ENCODE measurements at places on chromosomes 4 and X. TPM values are rescaled to one million over a fixed set of nuclear protein-coding genes. Genes with fewer than 3 reads are reported as not detected.

Gene HS3ST1
- 1.7 TPM for total RNA-seq

- H3K27ac ChIP-seq = no peak overlapping the region
- H3K27me3 ChIP-seq = no peaks in the 10 kb centered on the region
- no peaks in the 10 kb centered on the region for H3K36me3 ChIP-seq
- no peak overlapping the region for H3K4me3 ChIP-seq
- H3K4me1 ChIP-seq = peaks cover 8% of the 10 kb centered on the region
- no peak for DNase-seq
Observed at GRCh38 chr4:73897380-73898136, 28.4 kb downstream of the CXCL1 start.

DNA sequence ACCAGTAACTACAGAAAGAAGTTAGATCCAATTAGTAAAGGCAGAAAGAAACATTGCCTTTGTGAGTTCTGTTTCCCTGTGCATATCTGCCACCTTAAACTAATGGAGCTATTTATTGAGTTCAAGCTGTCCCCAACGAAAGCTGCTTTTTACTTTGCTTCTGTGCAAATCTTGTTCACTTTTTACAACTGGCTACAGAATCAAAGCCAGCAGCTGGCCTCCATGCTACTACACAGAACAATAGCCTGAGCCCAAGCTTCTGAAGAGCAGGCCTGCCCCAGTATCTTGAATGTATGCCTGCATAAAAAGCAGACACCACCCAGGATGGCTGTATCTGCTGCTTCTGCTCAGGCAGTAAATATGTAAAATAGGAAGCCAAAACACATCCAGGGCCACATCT is 28.1 kb downstream of the ANK2 start:
- H3K4me1 ChIP-seq = no peaks in the 10 kb centered on the region
- no peak for DNase-seq
- no peak overlapping the region for H3K4me3 ChIP-seq
- H3K27me3 ChIP-seq = no peaks in the 10 kb centered on the region

- no peaks in the 10 kb centered on the region for H3K27me3 ChIP-seq
- no peak overlapping the region for H3K4me3 ChIP-seq
- H3K4me1 ChIP-seq = no peaks in the 10 kb centered on the region
Observed at GRCh38 chr4:98310867-98311266, 49.7 kb downstream of the RAP1GDS1 start.

GRCh38 chr4:181966104-181966551 is 277.1 kb upstream of the TENM3 start:
- no peak overlapping the region for H3K4me3 ChIP-seq
- no peak overlapping the region for H3K27ac ChIP-seq
- no peak for DNase-seq
- no peaks in the 10 kb centered on the region for H3K27me3 ChIP-seq
- H3K4me1 ChIP-seq = peaks cover 5% of the 10 kb centered on the region

DNA sequence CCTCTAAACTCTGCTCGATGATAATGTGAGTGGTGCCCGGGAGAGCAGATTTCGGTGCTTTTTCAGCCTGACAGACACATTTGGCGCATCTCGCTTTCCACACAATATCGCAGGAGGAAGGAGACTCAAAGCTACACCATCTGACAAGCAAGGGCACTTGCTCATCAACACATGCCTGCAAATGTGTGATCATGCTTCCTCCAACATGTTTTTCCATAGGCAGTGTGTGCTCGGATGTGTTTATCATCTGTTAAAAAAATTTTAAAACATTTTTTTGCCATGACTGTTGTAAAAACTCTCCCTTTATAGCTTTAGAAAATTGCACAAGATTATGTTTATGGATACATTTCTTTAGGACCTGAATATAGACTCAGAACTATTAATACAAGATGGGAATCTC is 170.3 kb upstream of the PUDP start:
- no peaks in the 10 kb centered on the region for H3K27me3 ChIP-seq
- DNase-seq = no peak
- H3K27ac ChIP-seq = no peak overlapping the region
- H3K36me3 ChIP-seq = no peaks in the 10 kb centered on the region
- no peak overlapping the region for H3K4me3 ChIP-seq

DNA sequence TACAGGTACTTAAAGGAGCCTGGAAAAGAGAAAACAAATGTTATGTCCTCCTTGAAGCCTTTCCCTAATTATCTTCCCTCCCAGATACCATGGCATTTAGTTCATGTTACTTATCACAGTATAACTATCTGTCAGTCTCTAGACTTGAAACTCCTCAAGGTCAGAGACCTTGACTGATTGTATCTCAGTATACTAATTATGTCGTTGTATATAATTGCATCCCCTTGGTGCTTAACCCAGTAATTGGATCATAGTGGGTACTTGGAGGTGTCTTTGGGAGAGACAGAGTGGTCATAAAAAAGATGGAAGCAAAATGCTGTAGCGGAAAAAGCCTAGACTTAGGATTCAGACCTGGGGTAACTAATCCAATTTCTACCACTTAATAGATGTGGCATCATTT is 8.1 kb downstream of the IGBP1 start:
- H3K27me3 ChIP-seq = no peaks in the 10 kb centered on the region
- no peak for DNase-seq
- no peaks in the 10 kb centered on the region for H3K36me3 ChIP-seq
- no peaks in the 10 kb centered on the region for H3K4me1 ChIP-seq
- no peak overlapping the region for H3K4me3 ChIP-seq
- no peak overlapping the region for H3K27ac ChIP-seq

GRCh38 chr4:742742-743311 is 37.2 kb downstream of the PCGF3 start:
- H3K36me3 ChIP-seq = peaks cover under 1% of the 10 kb centered on the region
- H3K4me1 ChIP-seq = no peaks in the 10 kb centered on the region
- no peaks in the 10 kb centered on the region for H3K27me3 ChIP-seq
- H3K4me3 ChIP-seq = no peak overlapping the region
- DNase-seq = peak; percentile 79

GRCh38 chr4:1656986-1657385 is 27.1 kb downstream of the FAM53A start:
- DNase-seq = no peak
- no peaks in the 10 kb centered on the region for H3K27me3 ChIP-seq
- no peaks in the 10 kb centered on the region for H3K4me1 ChIP-seq
- H3K4me3 ChIP-seq = no peak overlapping the region
- no peaks in the 10 kb centered on the region for H3K36me3 ChIP-seq

Data from hepatocyte (in vitro differentiated cells).